Midbrain (tissue), 1 donor: ENCODE measurements at places on chromosomes 6 and 20.

- DNase-seq = no peak
Observed at GRCh38 chr6:69994251-69994650, 127.9 kb downstream of the COL19A1 start.

- no peak for DNase-seq
Observed at GRCh38 chr20:24676353-24676977, 207.0 kb downstream of the SYNDIG1 start.

DNA sequence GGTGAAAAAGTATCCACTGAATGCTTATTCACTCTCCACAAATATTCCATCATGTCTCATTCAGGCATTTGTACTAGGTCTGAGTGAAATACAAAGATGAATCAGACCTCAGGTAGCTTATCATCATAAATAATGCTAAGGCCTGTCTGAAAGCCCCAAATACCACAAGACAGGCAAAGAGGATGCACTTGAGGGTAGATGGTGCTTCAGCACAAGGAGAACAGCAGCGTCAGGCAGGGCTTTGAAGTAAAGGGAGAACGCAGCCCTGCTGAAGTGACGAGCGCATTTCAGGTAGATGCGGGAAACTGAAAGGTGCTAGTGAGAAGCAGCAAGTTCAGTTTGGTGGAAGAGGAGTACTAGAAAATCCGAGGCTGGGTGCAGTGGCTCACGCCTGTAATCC, 38.7 kb downstream of the MAP3K5 start:
- no peak for DNase-seq

GRCh38 chr6:4904461-4905025, 99.3 kb downstream of the RPP40 start:
- no peak for DNase-seq

GRCh38 chr6:46174904-46175303, 4.1 kb upstream of the ENPP5 start:
- no peak for DNase-seq

DNA sequence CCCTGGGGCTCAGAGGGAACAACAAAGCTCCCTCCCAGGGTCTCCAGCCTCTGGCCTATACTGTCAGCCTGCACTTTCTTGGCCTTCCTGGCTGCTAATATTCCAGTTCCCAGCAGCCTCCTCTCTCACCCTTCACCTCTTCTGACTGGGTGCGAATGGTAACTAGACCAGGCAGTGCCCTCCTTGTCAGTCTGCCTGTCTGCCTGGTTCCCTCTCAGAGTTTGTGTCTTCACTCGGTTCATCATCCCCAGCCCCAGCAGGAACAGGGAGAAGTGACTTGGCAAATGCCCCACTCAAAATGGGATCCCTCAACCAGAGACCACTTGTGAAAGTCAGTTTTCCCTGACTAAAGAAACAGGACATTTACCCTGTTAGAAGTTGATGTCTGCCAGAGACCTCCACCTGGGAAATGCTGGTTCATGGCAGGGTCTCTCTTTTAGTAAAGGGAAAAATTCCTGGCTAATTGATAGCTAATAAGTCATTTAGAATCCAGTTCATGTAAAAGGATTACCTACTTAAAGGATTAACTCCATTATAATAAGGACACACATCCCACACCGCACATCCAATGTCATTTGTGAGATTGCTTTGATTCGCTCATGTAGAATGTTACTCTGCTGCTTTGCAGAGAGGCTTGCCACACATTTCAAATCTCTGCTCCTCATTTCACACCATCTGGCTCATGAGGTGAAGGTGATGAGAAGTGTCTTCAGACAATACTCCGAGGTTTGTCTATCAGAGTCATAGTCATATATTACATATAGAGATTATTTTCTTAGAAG, 18.6 kb upstream of the MICB start:
- no peak for DNase-seq

DNA sequence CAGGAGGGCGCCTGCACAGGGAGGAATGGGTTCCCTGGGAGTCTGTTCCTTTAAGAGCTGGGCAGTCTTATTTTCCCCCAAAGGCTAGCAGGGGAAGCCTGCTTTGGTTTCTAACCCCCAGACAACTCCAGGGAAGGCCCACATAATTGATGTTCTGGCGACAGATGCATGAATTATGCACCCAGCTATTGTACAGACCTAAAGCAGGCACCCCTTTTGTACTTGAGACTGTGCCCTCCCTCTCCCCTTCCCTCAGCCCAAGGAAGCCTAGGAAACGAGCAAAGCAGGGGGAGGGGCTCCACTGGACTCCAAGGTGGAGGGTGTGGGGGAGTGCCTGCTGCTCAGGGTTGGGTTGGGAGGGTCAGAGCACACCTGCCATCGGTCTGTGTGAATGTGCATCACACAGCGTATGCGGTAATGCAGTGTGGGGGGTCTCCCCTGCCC, 102.1 kb downstream of the KCNB1 start:
- no peak for DNase-seq

DNA sequence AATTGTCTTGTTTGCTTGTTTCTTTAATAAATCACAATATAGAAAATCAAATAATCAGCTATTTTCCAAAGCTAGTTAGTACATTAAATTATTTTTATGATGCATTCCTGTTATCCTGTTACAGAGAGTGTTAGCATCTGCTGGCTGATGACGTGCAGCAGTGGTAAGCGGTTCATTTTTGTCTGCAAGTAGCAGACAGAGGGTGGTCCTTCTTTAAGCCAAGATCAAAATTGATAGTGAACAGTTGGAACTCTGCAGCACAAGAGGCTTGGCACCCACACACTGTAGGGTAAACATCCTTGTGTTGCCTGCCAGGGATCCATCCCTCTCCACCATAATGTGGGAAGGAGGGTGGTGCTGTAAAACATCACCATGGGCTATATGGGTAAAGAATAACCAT, 158.3 kb downstream of the FRK start:
- DNase-seq = no peak

- no peak for DNase-seq
Observed at GRCh38 chr6:96836631-96837080, 621 bp downstream of the GPR63 start.

GRCh38 chr6:13953061-13953705, 28.4 kb downstream of the RNF182 start:
- no peak for DNase-seq

DNA sequence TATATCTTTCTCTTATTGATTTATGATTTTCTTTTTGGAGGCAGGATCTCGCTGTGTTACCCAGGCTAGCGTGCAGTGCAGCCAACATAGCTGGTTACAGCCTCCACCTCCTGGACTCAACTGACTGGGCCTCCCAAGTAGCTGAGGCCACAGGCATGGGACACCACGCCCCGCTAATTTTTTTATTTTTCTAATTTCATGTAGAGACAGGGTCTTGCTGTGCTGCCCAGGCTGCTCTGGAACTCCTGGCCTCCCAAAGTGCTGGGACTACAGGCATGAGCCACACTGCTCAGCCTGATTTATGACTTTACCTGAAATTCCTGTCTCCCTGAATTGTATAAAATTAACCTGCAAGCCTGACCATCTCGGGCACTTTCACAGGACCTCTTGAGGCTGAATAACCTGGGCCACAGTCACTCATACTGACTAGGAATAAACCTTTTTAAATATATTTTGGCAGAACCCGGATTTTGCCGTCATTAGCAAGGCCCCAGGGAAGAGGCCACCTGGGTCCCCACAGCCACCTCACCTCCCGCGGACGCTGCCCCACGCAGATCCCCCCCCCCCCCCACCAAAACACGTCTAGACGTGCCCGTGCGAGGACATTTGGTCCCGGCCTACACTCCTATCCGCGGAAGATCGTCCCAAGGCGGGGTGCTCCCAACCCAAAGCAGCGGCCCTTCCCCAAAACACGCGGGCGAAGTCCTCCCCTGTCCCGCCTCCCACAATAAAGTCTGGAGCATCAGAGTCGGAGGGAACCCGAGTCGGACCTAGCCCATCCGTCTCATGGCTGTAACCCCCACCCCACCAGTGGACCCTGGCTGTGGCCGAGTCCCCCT, 902 bp downstream of the ZNF337 start:
- DNase-seq = no peak

DNA sequence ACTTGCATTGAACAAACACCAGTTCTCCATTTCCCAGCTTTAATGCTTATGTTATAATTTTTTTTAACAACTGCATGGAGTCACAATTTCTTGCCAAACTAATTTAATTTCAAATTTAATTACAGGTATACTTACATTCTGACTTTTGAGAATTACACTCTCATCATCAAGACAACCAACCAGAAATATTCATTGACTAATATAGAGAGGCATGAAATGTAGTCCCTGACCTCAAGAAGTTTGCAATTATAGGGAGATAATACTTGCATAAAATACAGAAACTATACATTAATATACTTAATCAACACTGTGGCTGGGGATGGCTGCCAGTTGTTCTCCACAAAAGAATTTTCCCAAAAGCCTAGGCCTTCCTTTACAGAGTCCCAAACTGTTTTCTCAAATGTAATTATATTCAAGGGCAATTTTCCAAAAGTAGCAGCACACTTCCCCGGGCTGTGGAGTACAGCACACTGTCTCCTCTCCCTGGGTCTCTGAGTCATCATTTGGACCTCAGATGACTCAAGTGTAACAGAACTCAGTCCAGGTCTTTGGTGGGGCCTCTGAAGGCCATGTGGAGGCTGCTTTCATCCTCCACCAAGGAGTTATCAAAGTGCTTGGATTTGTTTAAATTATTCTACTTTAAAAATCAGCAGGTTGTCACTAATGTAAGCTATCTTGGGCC, 114.1 kb downstream of the KIF16B start:
- no peak for DNase-seq

- DNase-seq = no peak
Observed at GRCh38 chr6:6686748-6687601, 98.5 kb downstream of the LY86 start.
